ENCODE measurements at places on chromosomes 7 and 10.
A peak's percentile ranks its signal among the peaks of the same experiment; 100 is the strongest.

DNA sequence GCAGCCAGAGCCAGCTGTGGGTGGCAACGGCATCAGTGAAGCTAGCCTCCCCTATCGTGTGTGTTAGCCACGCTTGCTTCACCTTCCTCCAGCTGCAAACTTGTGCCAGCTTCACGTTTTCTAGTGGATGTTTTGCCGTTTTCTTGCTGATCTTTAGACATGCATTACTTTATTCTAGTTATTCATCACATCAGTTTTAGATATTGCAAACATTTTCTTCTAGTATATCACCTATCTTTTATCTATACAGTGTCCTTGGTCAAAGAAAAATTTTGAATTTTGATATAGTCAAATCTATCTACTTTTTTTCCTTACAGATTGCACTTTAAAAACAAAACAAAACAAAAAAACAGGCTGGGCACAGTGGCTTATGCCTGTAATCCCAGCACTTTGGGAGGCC is 6.7 kb upstream of the PAPOLB start:
- DNase-seq = no peak

GRCh38 chr7:98418271-98418635 is 17.4 kb upstream of the BAIAP2L1 start:
- no peak for DNase-seq

DNA sequence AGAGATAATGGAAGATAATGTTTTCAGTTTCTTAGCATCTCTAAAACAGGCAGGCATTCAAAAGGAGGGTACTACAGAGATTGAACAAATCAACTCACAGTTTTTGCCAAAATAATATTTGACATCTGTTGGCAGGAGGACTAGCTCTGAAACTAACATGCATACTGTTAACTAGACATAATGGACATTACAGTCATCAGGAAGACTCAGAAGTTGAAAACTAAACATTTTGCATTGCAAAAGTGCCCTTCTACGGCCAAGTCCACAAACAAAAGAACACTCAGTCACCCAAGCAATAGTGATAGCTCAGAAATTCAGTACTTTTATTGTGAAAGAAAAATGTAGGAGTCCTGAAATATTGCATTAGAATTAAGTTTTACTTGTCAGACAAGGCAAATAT is 399.0 kb downstream of the HGF start:
- no peak for DNase-seq

- no peak for DNase-seq
Measured at GRCh38 chr10:128149267-128150014, 23.2 kb upstream of the MKI67 start.

DNA sequence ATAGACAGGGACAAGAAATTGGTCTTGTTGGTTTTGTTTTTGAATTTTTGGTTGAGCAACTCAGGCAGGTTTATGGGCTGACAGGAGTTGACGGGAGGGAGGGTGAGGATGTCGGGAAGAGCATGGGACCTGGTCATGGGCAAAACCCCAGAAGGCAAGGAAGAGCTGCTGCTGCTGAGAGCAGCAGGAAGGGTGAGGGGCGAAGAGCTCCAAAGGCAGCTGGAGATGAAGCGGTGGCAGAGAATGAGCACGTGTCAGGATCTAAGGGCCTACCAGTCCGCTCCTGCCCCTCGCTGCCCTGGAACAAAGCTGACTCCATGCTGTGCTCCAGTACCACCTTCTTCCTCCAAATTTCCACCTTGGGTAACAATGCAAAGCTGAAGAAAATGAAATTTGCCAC is 84.3 kb downstream of the ARHGAP22 start:
- DNase-seq = no peak

DNA sequence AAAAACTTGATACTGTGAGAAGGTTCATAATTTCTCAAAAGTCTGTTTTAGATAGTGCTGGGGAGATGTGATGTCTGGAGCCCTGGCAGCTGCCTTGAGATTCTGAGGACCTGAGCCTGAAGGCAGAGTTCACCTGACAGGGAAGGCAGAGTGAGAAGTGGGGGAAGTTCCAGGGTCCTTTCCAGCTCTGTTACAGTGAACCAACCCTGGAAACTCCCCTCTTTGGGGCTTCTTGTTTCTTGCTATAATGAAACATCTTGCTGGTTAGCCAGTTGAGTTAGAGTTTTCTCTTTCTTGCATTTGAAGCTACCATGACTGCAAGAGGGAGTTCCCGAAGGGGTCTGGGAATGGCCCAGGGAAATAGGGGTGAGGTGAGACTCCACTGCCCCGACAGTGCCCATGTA is 158.9 kb upstream of the TNRC18 start:
- DNase-seq = no peak

GRCh38 chr7:151425670-151426440 is 14.1 kb downstream of the CRYGN start:
- no peak for DNase-seq

DNA sequence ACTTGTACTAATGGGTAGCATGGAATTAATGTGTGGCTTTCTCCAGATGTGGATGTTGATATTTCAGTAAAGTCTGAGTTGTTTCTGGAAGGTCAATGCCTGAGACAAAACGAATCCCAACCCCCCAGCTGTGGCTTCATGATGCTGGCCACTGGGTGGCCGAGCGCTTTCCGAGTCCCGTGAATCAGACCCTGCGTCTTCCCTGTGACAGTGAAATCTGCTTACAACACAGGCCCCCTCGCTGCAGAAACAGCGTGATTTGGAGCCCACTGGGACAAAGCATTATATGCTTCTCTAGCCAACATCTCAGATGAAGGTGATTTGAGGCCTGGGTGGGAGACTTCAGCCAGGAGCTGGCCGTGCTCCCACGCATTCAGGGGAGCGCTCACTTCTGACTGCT is 124.7 kb downstream of the WDR37 start:
- DNase-seq = no peak

DNA sequence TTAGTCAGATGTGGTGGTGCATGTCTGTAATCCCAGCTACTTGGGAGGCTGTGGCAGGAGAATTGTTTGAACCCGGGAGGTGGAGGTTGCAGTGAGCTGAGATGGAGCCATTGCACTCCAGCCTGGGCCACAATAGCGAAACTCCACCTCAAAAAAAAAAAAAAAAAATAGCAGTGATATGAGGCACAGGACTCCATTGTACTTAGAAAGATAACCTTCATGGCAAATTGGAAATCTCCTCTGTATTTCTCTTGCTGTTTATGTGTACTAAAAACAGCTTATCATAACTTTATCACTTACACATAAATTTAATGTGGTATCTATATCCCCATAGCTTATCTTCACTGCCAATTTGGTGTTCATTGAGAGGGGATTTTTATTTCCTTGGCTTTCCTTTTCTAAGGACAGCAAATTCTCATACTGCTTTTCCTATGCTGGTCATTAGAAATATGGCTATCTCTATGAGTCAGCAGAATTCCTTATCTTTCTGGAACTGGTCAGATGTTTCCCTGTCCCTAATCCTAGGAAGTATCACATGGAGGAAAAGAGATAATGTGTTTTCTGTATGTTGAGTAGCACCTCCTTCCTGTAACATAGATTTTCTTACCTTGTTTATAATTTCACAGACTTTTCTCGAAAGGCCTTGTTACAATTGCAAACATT is 40.6 kb upstream of the ZEB1 start:
- DNase-seq = no peak

GRCh38 chr10:6398399-6398798 is 181.7 kb downstream of the PRKCQ start:
- DNase-seq = no peak

GRCh38 chr10:97136756-97137155 is 49.0 kb downstream of the SLIT1 start:
- DNase-seq = no peak

- no peak for DNase-seq
Measured at GRCh38 chr10:87677595-87677994, 17.9 kb downstream of the PAPSS2 start.

- no peak for DNase-seq
Measured at GRCh38 chr10:87558333-87558732, 53.6 kb downstream of the MINPP1 start.

- no peak for DNase-seq
Measured at GRCh38 chr7:158495216-158495615, 92.4 kb downstream of the PTPRN2 start.

DNA sequence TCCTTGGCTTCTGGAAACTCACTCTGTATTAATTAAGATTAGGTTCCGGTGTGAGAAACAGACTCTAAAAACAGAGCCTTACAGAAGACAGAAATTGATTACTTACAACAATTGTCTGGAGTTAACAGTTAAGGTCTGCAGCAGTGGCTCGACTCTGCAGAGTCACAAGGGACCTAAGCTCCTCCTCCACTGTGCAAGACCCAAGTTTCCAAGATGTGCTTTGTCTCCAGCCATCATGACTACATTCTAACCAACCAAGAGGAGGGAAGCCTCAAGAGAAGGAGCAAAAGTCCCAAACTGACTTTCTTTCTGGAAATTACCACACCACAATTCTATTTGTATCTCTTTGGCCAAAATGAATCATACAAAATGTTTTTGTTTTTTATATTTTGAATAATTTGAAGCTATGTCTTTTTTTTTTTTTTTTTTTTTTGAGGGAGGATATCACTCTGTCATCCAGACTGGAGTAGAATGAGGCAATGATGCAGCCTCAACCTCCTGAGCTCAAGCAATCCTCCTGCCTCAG is 14.2 kb upstream of the ODAD2 start:
- no peak for DNase-seq

GRCh38 chr10:24136070-24136469 is 72.9 kb upstream of the KIAA1217 start:
- no peak for DNase-seq

GRCh38 chr7:77825131-77825530 is 26.6 kb downstream of the PHTF2 start:
- DNase-seq = no peak

GRCh38 chr10:131238669-131239280 is 72.7 kb downstream of the TCERG1L start:
- DNase-seq = no peak

DNA sequence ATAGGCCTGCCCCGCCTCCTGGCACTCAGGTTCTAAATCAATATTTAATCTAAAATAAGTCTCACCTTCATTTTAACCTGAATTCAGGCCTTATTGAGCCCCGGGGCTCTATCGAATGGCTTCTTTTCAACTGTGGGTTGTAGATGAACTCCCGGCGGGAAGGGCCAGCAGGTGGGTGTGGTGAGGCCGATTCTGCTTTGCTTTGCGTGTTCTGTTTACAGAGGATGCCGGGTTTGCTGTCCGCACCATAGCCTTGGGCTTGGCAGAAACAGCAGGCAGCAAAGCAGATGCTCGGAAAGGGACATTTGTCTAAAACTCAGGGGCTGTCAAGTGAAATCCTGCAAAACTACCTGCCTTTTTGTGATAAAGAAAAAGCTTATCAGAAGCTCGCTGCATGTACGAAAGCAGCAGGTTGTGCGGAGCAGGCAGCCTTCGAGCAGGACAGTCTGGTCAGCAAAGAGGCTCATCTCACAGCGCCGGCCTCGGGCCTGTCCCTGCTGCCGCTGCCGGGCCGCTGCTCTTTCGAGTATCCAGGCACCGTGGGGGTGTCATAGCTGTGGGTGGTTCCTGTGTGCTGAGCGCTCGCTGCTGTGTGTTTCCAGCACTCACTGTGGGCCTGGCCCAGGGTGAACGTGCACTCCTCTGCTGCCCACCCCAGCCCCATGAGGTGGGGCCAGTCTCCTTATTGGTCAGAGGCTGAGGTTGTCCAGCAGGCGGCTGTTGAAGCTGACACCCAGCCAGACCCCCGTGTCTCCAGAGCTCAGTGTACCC is 434.8 kb upstream of the FOXK1 start:
- no peak for DNase-seq

- peak; percentile 61 for DNase-seq
Measured at GRCh38 chr10:30862486-30862885, 169.2 kb downstream of the ZNF438 start.

- no peak for DNase-seq
Measured at GRCh38 chr7:92331508-92331907, 85.7 kb downstream of the ANKIB1 start.

DNA sequence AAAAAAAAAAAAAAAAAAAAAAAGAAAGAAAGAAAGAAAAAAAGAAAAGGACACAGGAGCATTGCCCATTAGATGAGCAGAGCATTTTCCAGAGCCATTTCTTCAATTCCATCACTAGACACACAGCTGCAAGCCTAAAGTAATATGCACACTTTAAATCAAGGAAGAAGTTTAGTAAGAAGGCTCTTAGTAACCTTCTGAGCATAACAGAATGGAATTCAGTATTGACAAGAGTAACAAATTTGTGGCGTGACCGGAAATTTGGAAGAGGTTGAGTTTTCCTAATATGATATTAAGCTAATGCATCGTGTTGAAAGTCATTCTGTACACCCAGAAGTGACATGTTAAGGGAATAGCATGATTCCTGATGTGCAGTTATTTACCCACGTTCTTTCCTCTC is 35.3 kb downstream of the SMURF1 start:
- DNase-seq = no peak

DNA sequence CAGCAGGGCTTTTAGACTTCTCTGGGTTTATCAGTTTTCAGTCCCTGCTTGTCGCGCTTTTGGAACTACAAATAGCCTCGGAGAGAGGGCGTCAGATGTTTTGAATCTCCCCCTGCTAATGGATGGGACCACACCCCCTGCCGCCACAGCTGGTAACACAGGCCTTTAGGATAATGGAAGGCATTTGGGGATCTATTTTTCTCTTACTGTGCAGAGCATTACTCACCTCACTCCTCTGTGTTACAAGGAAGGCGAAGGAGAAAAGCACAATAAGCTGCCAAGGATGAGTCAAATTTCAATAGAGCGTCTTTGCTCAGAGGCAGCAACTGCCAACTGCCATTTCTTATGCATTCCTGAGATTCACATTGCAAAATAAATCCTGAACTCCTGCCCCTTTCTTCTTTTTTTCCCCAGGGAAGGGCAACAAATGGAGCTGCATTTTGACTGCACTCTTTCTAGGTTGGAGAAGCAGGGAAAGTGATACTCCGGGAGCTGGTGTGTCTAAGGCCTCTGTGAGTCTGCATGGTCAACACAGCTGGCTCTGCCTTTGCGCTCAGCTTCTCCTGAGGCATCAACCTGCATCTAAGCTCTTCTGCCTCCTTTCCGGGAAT is 31.5 kb upstream of the SMNDC1 start:
- DNase-seq = no peak

GRCh38 chr7:12244129-12244528 is 33.0 kb downstream of the TMEM106B start:
- no peak for DNase-seq

GRCh38 chr7:94698275-94698674 is 42.3 kb upstream of the SGCE start:
- no peak for DNase-seq

GRCh38 chr7:116041615-116042014 is 11.1 kb upstream of the TFEC start:
- DNase-seq = no peak

DNA sequence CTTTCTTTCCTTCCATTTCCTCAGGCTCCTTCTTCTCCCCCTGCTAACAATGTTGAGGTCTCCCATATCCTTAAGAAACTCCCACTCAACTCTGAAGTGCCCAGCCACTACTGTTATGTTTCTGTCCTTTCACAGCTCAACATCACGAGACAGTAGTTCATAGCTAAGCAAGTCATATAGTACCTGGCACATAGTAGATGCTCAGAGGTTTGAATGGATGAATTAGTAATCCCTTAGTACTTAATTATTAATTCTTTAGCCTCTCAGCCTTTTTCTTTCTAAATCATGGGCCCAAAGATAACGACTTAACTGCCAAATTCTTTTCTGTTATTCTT is 22.6 kb downstream of the CSGALNACT2 start:
- no peak for DNase-seq

- DNase-seq = no peak
Measured at GRCh38 chr10:99775850-99776249, 6.6 kb upstream of the ABCC2 start.

- DNase-seq = no peak
Measured at GRCh38 chr7:79988653-79989052, 146.0 kb upstream of the GNAI1 start.

- DNase-seq = no peak
Measured at GRCh38 chr7:151616443-151617213, 96.9 kb upstream of the RHEB start.
